Fibroblast of skin of left quadriceps (primary cell): ENCODE measurements at places on chromosomes 16 and 17.

DNA sequence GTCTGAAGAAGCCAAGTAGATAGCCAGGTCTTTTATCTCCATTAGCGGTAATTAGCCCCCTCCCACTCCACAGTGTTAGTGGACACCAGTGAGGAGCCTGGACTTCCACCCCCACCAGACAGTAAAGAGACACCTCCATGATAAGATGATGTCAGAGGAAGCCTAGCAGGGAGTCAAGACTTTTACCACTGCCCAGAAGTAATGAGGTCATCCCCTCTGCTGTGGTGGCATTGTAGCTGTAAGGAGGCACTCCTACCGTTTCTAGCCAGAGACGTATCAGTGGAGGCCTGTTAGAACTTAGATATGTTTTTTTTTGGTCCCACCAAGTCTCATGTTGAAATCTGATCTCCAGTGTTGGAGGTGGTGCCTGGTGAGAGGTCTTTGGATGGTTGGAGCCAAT is 38.1 kb downstream of the PIK3R5 start:
- DNase-seq = no peak

- no peak for DNase-seq
These were observed 88.6 kb downstream of the ABCC1 start for GRCh38 chr16:16037970-16038369.

GRCh38 chr17:33615861-33616260 is 322.8 kb upstream of the ASIC2 start:
- no peak for DNase-seq

DNA sequence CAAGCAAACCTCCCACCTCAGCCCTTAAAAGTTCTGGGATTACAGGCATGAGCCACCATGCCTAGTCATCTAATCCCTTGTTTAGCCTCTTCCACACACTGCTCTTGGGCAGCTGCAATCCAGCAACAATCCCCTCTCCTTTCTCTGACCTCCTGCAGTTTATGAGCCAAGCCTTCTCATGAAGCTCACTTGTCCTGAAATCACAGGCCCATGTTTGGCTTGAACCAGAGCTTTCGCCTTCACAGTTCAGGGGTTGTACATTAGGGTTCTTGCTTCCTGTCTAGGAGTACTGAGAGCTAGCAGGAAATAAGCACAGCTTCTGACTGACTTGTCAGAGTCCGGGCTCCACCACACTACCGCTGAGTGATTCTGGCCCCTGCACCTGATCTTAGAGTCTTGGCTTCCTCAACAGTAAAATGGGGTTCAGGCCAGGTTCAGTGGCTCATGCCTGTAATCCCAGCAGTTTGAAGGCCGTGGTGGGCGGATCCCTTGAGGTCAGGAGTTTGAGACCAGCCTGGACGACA is 16.3 kb downstream of the ERAL1 start:
- no peak for DNase-seq

- DNase-seq = no peak
These were observed 89.7 kb upstream of the CLEC18A start for GRCh38 chr16:69861292-69862030.

DNA sequence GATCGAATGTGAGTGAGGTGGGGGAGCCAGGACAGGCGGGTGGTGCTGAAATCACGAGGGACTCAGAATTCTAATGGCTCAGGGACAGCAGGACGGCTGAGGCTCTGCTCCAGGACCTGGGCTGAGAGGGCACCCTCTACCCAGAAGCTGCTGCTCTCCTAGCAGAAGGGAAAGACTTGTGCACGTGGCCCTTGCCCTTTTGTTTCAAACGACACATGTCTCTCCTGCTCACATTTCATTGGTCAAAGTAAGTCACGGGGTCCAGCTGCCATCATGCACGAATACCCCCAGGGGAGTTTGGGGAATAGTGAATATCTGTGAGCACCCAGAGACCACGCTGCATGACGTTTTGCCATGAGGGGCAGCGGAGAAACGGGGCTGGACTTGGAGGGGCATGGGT is 73.2 kb downstream of the RTN4RL1 start:
- DNase-seq = no peak

- DNase-seq = no peak
These were observed 1.3 kb upstream of the SLC46A1 start for GRCh38 chr17:28407130-28407973.

DNA sequence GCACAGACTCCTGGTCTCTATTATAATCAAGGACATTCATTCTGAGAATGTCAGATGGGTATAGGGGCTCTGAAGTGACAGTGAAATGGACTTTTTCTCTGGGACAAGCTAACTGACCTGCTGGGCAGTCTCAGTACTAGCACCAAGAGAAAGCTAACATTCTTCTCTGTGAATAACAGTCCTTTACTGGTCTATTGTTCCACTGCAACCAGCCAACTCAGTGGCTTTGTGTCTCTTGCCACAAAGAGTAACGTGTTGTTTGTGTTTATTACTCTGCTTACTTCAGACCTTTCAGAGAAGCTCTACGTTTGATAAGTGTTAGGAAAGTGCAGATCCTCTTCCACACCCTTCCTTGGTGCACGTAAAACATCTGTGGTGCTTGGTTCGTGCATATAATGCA is 61.5 kb upstream of the BCAR1 start:
- no peak for DNase-seq

- peak; percentile 19 for DNase-seq
These were observed 21.8 kb upstream of the ASGR2 start for GRCh38 chr17:7136266-7136877.

DNA sequence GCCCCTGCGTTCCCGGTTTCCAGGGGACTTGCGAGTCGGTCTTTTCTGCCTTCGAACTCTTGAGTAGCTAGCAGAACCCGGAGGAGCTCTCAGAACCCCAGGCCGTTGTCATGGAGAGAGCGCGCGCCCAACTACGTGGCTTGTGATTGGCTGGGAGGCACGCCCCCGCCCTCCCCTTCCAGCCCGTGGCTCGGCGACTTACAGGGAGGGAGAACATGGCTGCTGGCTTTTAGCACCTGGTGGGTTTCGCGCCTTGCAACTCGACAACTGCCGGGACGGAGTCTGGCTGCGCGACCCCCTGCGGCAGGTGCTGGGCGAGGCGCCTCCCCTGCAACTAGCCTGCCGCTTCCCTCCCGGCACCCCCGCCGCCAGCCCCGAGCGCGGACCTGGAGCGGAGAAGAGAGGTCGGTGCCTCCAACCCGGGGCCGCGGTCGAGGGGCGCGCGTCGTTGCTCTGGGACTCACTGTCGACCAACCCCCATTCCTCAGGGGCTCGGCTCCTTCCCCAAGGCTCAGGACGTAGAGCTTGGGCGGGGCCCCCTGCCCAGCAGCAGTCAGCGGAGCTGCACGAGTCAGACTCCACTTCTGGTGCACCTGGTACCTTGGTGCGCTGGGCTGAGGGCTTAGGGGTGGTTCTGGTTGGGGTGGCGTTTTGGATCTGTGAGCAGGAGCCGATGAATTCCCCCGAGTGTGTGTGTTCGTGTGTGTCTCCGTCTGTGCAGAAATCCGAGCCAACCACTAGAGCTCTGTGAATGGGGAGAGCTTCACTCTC is 9.0 kb upstream of the ZFP90 start:
- peak; percentile 49 for DNase-seq

- DNase-seq = no peak
These were observed at the start of gene CCL22 for GRCh38 chr16:57358527-57359095. Gene CCL22 (plus strand): TSS chr16:57358783. CDS start chr16:57358817, 34 bp downstream.

- no peak for DNase-seq
These were observed 6.6 kb downstream of the ABCA5 start for GRCh38 chr17:69320210-69320907.

DNA sequence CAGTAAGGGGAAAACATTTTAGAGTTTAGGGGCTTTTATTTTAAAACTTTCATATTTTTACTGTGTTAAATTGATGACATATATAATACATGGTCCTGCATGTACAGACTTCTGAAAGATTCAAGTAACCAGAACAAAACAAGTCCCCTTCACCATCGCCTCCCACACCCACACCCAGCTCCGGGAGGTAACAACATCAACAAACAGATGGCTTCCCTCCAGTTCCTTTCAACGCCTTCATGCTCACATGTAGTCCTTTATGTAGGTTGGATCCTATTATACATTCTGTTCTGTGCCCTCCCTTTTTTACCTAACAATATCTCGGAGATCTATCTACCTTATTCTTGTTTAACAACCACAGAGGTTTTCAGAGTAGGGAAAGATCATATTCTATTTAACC is 30.5 kb downstream of the GINS3 start:
- DNase-seq = no peak

- DNase-seq = no peak
These were observed 38.3 kb downstream of the CCDC182 start for GRCh38 chr17:57706761-57707160.

GRCh38 chr16:27398894-27399853 is 2.8 kb upstream of the IL21R start:
- DNase-seq = no peak

DNA sequence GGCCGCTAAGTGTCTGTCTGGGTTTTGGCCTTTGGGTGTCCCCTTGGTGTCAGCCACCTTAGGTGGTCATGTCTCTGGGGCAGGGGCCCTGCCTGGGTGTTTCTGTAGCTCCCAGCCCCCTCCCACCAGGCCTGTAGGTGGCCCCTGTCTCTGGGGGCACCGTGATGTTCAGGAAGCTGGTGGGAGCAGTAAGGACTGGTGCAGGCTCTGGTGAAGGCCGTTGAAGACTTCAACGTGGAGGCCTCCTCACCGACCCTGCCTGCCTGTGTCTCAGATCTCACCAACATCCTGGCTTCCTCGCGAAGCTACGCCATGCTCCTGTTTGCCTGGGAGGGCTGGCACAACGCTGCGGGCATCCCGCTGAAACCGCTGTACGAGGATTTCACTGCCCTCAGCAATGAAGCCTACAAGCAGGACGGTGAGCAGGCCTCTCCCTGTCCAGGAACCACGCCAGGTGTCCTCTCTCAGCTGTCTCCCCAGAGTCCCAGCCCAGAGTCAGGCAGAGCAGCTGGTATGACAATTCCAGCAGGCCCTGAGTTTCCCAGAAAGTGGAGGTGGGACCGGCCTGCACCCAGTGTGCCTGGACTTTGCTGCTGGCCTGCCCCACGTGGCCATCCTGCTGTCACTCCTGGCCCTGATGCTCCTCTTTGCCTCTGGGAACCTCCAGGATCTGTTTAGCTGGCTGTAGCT is 2.8 kb downstream of the ACE start:
- DNase-seq = no peak

DNA sequence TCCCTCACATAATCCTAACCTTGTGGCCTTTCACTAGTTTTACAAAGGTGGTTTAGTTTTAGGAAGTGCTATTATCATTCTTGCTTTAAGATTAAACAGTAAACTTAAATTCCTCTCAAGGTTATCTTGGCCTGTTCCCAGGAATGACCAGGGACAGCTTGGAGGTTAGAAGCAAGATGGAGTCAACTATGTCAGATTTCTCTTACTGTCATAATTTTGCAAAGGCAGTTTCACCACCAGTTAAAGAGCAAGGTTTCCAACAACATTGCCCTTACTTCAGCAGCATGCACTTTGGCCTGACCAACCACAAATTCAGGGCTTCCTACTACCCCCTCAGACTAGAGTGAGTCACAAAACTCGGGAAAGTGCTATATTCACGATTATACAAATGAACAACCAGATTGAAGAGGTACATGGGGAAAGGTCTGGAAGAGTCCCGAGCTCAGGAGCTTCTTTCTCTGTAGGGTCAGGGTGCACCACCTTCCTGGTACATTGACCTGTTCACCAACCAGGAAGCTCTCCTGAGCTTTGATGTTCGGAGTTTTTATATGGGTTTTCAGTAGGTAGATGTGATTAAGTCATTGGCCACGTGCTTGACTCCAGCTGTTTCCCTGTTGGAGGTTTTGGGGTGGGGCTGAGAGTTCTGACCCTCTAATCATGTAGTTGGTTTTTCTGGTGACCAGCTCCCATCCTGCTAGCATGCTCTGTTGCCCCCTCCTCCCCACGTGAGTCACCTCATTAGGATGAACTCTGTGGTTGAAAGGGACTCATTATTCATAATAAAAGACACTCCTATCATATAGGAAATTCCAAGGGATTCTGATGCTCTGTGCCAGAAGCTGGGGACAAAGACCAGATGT is 19.4 kb downstream of the RHOT1 start:
- DNase-seq = peak; percentile 65

DNA sequence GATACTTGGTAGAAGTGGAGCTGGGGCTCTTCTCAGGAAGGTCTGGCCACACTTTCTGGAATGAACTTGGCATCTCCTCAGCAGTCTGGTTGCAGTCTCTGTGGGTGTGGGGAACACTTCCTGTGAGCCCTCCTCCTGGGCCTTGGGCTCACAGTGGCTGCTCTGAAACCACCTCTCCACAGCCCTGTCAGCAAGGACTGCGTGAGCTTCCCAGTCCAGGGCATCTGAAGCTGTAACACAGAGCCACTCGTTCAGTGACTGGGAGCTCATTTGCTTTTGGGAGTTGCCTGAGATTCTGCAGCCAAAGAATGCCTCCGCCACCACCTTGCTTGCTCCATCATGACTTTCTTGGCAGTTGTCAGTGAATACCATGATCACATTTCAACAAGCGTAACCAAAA is 60.0 kb downstream of the CLEC16A start:
- no peak for DNase-seq

DNA sequence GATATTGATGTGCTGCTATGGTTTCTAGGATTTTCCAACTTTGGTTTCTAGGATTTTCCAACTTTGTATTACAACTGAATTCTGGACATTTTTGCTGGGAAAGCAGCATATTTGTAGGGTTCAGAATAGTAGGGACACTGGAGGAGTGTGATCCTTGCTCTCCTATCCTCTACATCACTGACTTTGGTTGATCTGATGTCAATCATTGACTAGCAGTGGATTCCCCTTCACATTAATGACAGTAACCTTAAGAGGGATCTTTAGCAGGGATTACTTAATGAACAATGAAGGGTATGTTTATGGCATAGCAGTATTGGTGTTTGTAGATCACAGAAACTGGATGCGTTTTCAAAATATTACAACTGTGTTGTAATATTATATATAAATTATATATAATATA is 67.4 kb downstream of the MAP2K4 start:
- DNase-seq = no peak

- DNase-seq = no peak
These were observed 1.5 kb downstream of the ZNF205 start for GRCh38 chr16:3113765-3114479.

- no peak for DNase-seq
These were observed 482 bp downstream of the DCTPP1 start for GRCh38 chr16:30429418-30429677.

GRCh38 chr17:32971171-32971570 is 20.5 kb upstream of the SPACA3 start:
- DNase-seq = no peak

DNA sequence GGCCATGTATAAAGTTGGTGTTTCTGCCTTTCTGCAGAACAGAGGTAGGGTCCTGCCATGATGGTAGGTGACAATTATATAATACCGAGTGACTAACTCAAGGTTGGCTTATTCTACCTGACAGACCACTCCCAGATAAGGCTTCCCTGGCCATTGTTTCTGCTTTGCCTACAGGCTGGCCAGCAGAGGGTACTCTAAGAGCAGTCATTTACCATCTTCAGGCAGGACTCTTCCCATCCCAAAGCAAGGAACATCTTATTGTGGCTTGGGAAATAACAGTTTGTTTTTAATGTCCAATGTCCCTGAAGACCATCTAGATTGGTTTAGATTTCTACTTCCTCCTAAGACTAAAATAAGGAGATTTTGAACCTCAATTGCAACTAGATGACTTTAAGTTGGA is 74.1 kb downstream of the SNX11 start:
- DNase-seq = no peak

- DNase-seq = no peak
These were observed 3.5 kb upstream of the RAB37 start for GRCh38 chr17:74733365-74734122.
